HEK293T (cell line): ENCODE measurements at places on chromosomes 6 and 20.

DNA sequence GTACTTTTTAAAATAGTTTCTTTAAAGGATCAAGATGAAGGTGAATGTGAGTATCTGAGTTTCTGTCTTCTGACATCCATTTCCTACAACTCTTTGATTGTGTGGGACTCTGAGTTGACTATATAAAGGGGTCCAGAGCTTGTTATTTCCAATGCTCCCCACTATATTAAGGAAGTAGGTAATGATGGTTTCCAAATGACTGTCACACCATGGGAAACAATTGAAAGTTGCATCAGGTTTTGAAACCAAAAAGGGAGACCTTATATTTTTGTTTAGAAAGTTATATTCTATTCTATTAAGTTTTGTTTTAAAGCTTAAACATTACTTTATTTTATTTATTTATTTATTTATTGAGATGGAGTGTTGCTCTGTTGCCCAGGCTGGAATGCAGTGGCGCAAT is 11.2 kb downstream of the CASS4 start:
- DNase-seq, result no peak

DNA sequence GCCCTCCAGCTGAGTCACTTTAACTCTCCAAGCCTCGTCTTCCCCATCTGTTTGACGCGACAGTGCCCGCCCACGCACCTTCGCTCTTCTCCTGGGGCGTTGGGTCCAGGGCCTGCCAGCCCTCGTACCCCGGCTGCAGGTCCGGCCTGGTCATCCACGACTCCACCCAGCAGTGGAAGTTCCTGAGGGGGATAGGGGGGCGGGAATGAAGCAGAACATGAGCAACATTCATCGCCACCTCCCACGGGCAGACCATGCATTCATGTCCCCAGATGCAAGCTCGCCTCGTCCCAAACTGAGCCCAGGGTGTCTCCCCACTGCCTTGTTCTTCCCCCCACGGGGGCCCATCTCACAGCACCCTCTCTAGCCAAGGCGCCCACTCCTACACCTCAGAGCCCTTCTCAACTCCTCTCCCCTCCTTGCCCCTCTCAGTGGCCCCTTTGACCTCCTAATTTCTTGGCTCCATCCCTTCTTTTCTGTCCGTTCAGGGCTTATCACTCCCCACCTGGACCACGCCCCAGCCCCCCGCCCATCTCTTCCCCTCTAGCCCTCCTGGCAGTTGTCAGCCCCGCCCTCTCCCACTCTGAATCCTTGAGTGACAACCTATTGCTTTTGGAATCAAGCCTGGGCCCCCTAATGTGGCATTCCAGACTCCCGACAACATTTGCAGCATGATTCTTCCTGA is 23.7 kb downstream of the TGM2 start:
- no peak for DNase-seq

- no peak for DNase-seq
Observed at GRCh38 chr6:86017236-86017635, 374.6 kb upstream of the SYNCRIP start.

DNA sequence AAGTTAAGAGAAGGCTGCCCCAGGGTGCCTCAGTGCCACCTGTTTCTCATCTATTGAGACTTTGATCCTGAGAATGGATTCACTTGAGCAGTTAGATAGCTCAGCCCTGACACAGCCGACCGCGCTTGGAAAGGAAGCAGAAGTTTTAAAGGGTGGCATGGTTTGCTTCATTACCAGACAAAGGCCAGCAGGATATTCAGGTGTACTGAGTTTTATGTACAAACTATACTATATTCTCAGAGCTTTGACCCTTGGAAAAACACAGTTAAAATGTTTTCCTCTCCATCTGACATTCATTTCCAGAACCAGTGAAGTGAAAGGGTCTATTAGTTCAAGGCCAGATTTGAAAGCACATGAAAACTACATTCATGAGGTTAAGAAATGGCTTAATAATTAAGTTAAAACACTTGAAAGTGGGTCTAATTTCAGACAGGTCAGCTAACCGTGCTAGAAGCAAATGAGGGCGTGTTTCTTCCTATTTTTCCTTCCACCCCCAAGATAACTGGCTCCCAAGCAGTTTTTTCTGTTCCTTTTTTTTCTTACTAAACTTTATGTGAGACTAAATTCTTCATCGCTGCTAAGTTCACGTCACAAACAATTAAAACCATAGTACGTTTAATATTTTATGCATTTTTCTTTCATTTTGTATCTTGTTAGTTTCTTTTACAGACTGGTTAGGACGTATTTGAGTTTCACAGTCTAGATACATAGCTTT is 385.3 kb upstream of the SOX4 start:
- no peak for DNase-seq

DNA sequence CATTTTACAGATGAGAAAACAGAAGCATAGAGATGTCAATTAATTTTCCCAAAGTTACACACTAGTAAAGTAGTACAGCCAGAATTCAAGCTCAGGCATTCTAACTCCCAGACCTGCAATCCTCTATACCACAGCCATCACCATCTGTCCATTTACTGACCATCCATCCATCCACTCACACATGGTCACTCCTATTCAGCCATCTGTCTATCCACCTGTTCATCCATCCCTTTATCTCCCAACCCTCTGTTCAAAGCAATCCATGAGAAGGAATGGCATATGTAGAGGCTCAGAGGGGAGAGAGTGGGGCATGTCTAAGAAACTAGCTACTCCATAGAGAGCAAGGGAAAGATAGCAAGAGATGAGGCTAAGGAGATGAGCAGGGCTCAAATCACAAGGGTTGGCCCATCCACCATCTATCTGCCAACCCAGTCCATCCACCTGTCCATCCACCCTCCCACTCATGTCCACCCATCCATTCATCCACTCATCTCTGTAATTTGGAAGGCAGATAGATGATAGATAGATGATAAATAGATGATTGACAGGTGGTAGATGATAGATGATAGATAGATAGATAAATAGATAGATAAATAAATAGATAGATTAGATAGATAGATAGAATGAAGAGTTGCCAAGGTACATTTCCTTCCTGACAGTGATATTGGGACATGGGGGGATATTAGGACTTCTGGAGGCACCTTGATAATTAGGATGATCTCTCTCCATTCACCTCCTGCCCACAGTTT is 12.2 kb upstream of the C6orf132 start:
- DNase-seq, result no peak

DNA sequence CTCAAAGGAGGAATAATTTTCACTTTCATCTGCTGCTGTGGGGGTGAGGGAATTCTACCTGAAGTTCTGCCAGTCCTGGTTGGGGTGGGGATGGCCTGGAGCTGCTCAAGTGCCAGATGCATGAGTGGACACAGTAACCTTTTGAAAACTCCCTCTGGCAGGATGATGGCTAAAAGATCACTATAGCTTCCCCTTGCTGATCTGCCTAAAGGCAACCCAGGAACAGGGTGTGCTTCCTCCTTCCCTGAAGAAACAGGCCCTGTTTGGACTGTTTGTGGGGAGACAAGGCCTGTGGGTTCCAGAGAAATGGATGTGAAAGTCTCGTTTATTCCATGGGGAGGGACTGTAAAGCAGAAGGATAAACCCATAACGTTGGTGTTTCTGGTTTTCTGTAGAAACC is 176.9 kb downstream of the DTNBP1 start:
- no peak for DNase-seq

GRCh38 chr20:8209061-8209460 is 77.0 kb downstream of the PLCB1 start:
- no peak for DNase-seq

- DNase-seq, result no peak
Observed at GRCh38 chr20:51680067-51680749, 88.0 kb downstream of the ATP9A start.

DNA sequence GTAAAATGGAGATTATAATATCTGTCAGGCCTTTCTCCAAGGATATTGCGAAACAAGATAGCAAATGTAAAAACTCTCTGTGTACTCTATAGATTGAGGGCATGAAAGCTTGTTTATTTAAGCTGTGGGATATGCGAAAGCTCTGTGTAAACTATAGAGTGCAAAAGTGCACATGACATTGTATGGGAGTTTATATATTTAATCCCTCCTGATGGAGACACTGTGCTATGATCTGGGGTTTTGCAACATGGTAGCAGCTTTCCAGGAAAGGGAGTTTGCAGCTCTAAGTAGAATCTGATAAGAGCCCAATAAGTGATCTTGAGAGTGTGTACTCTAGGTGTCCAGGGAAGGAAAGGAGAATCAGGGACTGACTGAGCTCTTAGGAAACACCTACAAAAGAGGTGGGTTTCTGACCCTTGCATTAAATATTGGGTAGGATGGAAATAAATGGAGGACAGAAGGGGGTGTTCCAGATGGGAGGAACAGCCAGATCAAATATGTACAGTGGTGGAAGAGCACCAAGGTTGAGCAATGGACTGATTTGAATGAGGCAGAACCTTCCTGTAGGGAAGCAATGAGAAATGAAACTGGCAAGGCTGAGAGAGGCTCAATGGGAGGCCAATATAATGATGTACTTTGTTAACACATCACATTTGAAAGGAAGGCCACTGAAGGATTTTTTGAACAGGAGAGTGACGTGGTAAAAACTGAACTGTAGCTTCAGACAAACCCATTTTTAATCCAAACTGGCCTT is 450.1 kb downstream of the GJA1 start:
- DNase-seq, result no peak

GRCh38 chr6:71079677-71080076 is 122.8 kb upstream of the B3GAT2 start:
- no peak for DNase-seq

GRCh38 chr6:63447134-63447533 is 125.1 kb upstream of the LOC128125822 start:
- no peak for DNase-seq

DNA sequence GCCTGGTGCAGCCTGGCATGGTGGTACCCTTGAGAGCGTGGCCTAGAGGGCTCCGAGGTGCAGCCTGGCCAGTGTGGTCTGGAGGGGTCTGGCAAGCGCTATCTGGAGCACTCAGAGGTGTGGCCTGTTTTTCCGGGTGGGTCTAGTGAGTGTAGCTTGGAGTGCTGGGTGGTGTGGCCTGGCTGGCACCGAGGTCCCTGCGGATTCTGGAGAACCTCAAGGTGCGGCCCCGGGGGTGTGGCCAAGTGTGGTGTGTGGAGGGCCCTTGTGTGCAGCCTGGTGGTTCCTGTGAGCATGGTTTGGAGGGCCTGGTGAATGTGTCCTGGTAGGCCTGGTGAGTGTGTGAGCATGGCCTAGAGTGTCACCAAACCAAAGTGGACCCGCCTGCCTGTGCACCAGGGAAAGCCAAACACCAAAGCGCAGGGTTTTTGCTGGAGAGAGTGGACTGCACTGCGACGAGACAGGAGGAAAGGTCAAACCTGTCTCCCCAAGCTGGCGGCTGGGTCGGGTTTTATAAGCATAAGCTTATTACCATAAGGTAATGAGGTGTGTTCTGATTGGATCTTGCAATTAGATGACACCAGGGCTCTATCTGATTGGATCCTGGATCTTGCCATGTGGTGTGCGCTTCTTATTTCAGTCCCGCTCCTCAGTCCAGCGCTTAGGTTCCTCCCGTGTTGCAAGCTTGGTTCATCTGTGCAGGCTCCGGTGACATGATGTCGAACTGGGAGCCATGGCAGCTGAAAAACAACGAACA is 35.7 kb downstream of the IGF2R start:
- DNase-seq, result no peak

GRCh38 chr20:16654858-16655535 is 74.8 kb upstream of the SNRPB2 start:
- no peak for DNase-seq

- no peak for DNase-seq
Observed at GRCh38 chr20:17394411-17394810, 136.8 kb downstream of the BFSP1 start.

- DNase-seq, result no peak
Observed at GRCh38 chr6:155795173-155795796, 339.6 kb upstream of the NOX3 start.

DNA sequence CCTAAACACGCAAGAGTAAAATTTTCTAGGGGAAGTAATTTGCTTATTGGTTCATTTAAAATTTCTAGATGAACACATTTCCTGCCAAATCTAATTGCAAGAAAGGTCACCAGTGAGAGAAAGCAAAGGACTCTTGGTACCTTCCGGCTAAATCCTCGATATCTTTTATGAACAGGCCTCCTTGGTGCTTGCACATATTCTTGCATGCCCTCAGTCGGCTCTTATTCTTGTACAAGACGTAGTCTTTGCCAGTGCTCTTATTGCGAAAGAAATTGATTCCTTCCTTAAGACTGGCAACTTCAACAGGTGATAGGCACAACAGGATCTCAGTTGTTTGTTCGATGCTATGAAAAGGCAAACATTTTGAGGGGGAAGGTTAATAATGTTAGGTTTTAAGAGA is 141.7 kb upstream of the CARMIL1 start:
- DNase-seq, result no peak

- DNase-seq, result no peak
Observed at GRCh38 chr20:51484831-51485230, 57.7 kb downstream of the NFATC2 start.

- no peak for DNase-seq
Observed at GRCh38 chr6:50826803-50827202, 8.1 kb downstream of the TFAP2B start.

DNA sequence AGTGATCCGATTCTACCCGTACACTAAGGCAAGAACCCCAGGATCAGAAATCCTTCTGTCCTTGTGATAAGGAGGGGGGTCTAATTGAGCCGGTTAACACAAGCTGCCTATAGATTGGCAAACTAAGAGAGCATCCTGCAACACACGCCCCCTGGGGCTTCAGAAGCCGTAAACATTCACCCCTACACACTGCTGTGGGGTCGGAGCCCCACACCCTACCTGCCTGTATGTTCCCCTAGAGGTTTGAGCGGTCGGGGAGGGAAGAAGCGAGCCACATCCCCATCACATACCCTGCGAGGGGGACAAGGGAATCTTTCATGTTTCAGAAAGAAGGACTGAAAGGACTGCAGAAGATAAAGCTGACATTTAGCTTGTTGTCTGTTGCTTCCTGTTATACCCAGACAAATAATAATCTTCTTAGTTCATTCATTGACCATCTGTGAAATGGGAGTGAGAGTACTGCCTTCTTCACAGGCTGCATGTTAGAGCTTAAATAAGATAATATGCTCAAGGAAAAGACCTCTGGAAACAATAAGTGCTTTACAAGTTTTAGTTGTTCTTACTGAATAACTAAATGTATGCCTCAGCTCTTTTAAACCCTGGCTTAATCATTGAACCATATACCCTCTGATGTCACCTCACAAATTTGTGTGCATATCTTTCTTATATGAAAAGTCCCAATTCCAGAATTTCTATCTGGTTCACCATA is 74.2 kb upstream of the RNF217 start:
- DNase-seq, result no peak

- peak; percentile 75 for DNase-seq
Observed at GRCh38 chr6:155152211-155153076, 111.4 kb upstream of the CLDN20 start.

DNA sequence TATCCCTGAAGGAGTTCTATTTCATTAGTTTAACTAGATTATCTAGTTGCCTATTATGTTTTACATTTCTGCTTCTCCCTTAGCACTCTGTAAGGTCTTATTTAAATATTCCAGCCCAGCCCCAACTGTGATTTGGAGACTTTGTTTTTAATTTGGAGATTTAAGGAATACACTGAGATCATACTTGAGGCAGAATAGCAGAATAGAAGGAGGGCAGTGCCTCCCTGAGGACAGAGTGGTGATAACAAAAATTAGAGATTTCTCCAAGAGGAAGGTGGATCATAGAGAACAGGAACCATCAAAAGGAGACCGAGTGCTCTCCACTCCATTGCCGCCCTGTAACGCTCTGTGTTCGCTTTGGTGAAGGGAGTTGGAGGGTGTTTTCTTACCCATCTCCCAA is 14.8 kb upstream of the CD164 start:
- DNase-seq, result peak; percentile 20

- no peak for DNase-seq
Observed at GRCh38 chr6:43310624-43311023, 2.0 kb upstream of the CRIP3 start.

GRCh38 chr6:51626391-51626790 is 461.0 kb downstream of the PKHD1 start:
- no peak for DNase-seq

- no peak for DNase-seq
Observed at GRCh38 chr6:134416418-134417154, 98.7 kb upstream of the SGK1 start.
